ENCODE measurements at places on chromosomes 3 and 15.
A peak's percentile ranks its signal among the peaks of the same experiment; 100 is the strongest.

- no peak overlapping the region for H3K4me3 ChIP-seq
- no peak for DNase-seq
- H3K27me3 ChIP-seq = no peaks in the 10 kb centered on the region
- no peaks in the 10 kb centered on the region for H3K36me3 ChIP-seq
- H3K4me1 ChIP-seq = no peaks in the 10 kb centered on the region
- no peak overlapping the region for H3K27ac ChIP-seq
Measured at GRCh38 chr15:88057836-88058235, 198.7 kb downstream of the NTRK3 start.

- no peak overlapping the region for H3K4me3 ChIP-seq
- no peak overlapping the region for H3K27ac ChIP-seq
- no peak for DNase-seq
- no peaks in the 10 kb centered on the region for H3K27me3 ChIP-seq
- H3K4me1 ChIP-seq = no peaks in the 10 kb centered on the region
- no peaks in the 10 kb centered on the region for H3K36me3 ChIP-seq
Measured at GRCh38 chr15:66940368-66940767, 125.0 kb upstream of the SMAD3 start.

DNA sequence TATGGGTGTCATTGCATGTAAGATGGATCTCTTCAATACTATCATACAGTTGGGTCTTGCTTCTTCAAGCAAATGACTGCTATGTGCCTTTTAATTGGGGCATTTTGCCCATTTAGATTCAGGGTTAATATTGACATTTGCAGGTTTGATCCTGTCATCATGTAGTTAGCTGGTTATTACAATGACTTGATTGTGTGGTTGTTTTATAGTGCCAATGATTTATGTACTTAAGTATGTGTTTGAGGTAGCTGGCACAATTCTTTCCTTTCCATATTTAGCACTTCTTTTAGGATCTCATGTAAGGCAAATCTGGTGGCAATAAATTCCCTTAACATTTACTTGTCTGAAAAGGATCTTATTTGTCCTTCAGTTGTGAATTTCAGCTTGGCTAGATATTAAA, 267.5 kb downstream of the VGLL3 start:
- no peak overlapping the region for H3K4me3 ChIP-seq
- no peaks in the 10 kb centered on the region for H3K27me3 ChIP-seq
- no peaks in the 10 kb centered on the region for H3K36me3 ChIP-seq
- H3K4me1 ChIP-seq = no peaks in the 10 kb centered on the region
- no peak overlapping the region for H3K27ac ChIP-seq

DNA sequence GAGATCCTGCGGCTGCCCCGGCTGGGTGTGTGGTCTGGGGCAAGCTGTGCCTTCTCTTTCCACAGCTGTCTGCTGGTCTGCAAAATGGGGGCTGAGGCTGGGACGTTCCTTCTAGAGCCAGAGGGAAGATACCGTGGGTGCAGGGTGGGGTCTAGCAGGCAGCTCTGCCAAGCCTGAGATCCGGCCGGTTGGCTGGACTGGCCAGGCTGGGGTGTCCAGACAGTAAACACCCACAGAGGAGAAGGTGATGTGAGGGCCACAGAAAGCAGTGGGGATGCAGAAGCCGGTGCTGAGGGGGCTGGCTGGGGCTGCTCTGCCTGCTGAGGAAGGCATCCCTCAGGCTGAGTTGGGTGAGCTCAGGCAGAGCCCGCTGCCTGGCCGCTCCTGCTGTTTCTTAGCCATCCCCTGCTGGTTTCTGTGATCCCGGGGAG, 46.1 kb downstream of the FBLN2 start:
- no peaks in the 10 kb centered on the region for H3K36me3 ChIP-seq
- no peak overlapping the region for H3K27ac ChIP-seq
- DNase-seq = peak; percentile 10
- H3K4me1 ChIP-seq = peaks cover 20% of the 10 kb centered on the region

GRCh38 chr15:82846621-82847020, 37.2 kb downstream of the WHAMM start:
- H3K27ac ChIP-seq = no peak overlapping the region
- peak; percentile 2 for DNase-seq
- H3K4me1 ChIP-seq = peaks cover 24% of the 10 kb centered on the region
- H3K4me3 ChIP-seq = no peak overlapping the region
- no peaks in the 10 kb centered on the region for H3K27me3 ChIP-seq

DNA sequence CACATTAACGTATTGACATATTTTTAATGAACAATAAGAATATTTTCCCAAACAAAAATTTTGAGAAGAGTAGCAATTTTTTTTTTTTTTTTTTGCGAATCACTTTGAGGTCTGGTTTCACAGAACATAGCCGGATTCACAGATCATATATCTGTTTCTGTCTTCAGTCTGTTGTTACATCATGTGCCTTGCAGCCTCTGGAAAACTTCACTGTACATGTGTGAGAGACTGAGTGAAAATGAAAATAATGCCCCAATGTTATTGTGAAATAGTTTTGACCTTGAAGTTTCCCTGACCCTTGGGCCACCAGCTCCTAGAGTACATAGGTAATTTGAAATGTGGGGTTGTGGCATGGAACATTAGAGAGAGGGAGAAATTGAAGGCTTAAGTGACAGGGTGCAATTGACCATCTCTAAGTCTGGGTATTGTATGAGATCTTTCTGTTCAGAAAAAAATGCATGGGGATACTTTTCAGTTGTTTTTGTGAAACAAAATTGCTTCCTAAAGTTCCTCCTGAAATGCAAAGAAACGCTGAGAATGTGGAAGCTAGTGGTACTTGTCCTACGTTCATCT, 14.0 kb downstream of the ITPR1 start:
- peaks cover 6% of the 10 kb centered on the region for H3K4me1 ChIP-seq
- no peaks in the 10 kb centered on the region for H3K36me3 ChIP-seq
- H3K27me3 ChIP-seq = no peaks in the 10 kb centered on the region

- no peaks in the 10 kb centered on the region for H3K36me3 ChIP-seq
- DNase-seq = no peak
- H3K27ac ChIP-seq = no peak overlapping the region
- H3K4me3 ChIP-seq = no peak overlapping the region
Measured at GRCh38 chr15:67097424-67097823, 32.0 kb downstream of the SMAD3 start.

DNA sequence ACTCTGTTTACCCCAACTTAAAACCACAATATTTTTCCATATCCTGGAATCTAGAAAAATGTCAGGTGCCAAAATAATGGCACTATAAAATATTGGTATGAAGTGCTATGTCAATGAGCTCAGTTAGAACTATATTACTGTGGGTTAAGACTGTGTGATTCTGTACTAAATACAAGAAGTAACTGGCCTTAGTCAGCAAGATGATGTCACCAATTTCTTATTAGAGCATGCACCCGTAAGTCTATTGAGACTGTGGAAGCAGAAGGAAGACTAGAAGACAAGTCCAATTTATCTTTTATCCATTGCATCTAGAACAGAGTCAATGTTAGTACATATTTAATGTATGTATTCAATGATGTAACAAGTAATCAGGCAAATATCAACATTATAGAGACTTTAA, 25.0 kb downstream of the LRRC58 start:
- no peaks in the 10 kb centered on the region for H3K27me3 ChIP-seq
- H3K36me3 ChIP-seq = no peaks in the 10 kb centered on the region
- H3K27ac ChIP-seq = no peak overlapping the region
- no peak for DNase-seq
- no peaks in the 10 kb centered on the region for H3K4me1 ChIP-seq
- H3K4me3 ChIP-seq = no peak overlapping the region

- H3K4me3 ChIP-seq = no peak overlapping the region
- DNase-seq = no peak
- no peaks in the 10 kb centered on the region for H3K4me1 ChIP-seq
- H3K36me3 ChIP-seq = no peaks in the 10 kb centered on the region
- no peaks in the 10 kb centered on the region for H3K27me3 ChIP-seq
- H3K27ac ChIP-seq = no peak overlapping the region
Measured at GRCh38 chr3:179098388-179099077, 26.9 kb upstream of the ZMAT3 start.

DNA sequence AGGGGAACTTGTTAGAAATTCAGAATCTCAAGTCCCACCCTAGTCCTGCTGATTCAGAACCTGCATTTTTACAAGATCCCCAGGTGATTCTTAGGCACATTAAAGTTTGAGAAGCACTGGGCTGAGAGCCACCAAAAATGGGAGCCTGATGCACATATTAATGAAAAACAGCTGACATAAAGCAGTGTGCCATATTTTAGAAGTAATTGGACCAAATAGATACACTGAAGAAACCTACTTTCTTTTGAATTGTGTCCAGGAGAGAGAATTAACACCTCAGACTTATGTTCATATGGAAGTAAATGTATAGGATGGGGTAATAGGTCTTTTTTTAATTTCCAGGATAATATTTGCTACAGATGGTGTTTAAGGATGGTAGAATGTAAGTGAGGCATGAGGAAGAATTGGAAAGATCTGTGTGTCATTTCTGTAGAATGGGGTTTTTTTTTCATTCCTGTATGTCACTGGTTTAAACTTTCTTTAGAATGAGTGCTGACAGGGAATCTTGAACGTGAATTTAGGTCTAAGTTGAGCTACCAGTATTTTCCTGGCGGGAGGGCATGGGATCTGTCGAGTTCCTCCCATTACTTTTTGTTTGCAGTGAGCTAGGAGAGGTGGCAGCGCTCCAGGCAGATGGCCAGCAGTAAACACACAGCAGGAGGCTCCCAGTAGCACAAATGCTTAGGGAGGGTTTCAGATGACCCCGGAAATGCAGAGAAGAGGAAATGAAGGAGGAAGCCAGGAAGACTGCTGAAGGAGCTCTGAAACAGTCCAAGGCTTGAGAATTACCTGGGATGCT, 185.6 kb downstream of the PLCL2 start:
- H3K4me1 ChIP-seq = no peaks in the 10 kb centered on the region
- H3K27ac ChIP-seq = no peak overlapping the region
- H3K36me3 ChIP-seq = no peaks in the 10 kb centered on the region
- H3K4me3 ChIP-seq = no peak overlapping the region
- no peaks in the 10 kb centered on the region for H3K27me3 ChIP-seq

DNA sequence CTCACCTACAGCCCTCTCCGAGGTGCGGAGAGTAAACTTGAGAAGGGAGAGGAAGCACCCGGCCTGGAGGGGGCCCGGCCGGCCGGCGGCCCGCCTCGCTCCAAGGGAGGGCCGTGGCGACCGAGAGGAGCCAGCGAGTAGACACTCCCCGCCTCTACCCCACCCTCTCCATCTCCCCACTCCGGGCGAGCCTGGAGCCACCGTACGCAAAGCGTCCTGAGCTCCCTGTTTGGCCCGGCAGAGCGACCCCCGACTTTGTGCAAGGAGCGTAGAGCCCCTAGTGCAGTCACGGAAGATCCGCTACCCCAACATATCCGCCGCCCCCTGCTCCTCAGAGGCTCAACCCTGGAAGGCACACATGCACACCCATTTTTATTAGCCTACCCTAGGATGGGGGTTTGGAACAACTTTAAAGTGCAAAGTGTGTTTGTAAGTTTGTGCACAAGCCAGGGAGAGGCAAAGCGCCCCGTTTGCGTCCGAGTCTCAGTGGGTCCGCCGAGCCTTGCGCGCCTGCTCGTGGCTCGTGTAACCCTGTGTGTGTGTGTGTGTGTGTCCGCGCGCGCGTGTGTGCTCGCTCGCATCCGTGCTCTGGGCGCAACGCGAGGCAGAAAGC, 508 bp upstream of the SMAD6 start:
- H3K4me1 ChIP-seq = peaks cover 42% of the 10 kb centered on the region
- H3K27me3 ChIP-seq = no peaks in the 10 kb centered on the region
- peak; percentile 45 for DNase-seq
- H3K27ac ChIP-seq = peak overlapping the region; percentile 89

GRCh38 chr3:43616034-43616433, 5.8 kb downstream of the ANO10 start:
- H3K27ac ChIP-seq = no peak overlapping the region

- H3K27ac ChIP-seq = no peak overlapping the region
- DNase-seq = no peak
- no peak overlapping the region for H3K4me3 ChIP-seq
- H3K36me3 ChIP-seq = no peaks in the 10 kb centered on the region
- H3K27me3 ChIP-seq = no peaks in the 10 kb centered on the region
Measured at GRCh38 chr15:88674661-88675060, 35.8 kb downstream of the ISG20 start.

- H3K4me1 ChIP-seq = peaks cover 59% of the 10 kb centered on the region
- peak overlapping the region; percentile 92 for H3K27ac ChIP-seq
- no peak overlapping the region for H3K4me3 ChIP-seq
- no peaks in the 10 kb centered on the region for H3K36me3 ChIP-seq
Measured at GRCh38 chr3:111733856-111734255, 125.2 kb upstream of the PHLDB2 start.

- no peaks in the 10 kb centered on the region for H3K4me1 ChIP-seq
- H3K4me3 ChIP-seq = no peak overlapping the region
- H3K27me3 ChIP-seq = no peaks in the 10 kb centered on the region
- DNase-seq = no peak
- no peak overlapping the region for H3K27ac ChIP-seq
Measured at GRCh38 chr15:52351206-52351908, 55.8 kb upstream of the MYO5C start.

- H3K4me1 ChIP-seq = no peaks in the 10 kb centered on the region
- no peaks in the 10 kb centered on the region for H3K27me3 ChIP-seq
- DNase-seq = no peak
- H3K36me3 ChIP-seq = no peaks in the 10 kb centered on the region
- no peak overlapping the region for H3K4me3 ChIP-seq
- H3K27ac ChIP-seq = no peak overlapping the region
Measured at GRCh38 chr15:47951781-47952180, 169.0 kb upstream of the SLC24A5 start.

DNA sequence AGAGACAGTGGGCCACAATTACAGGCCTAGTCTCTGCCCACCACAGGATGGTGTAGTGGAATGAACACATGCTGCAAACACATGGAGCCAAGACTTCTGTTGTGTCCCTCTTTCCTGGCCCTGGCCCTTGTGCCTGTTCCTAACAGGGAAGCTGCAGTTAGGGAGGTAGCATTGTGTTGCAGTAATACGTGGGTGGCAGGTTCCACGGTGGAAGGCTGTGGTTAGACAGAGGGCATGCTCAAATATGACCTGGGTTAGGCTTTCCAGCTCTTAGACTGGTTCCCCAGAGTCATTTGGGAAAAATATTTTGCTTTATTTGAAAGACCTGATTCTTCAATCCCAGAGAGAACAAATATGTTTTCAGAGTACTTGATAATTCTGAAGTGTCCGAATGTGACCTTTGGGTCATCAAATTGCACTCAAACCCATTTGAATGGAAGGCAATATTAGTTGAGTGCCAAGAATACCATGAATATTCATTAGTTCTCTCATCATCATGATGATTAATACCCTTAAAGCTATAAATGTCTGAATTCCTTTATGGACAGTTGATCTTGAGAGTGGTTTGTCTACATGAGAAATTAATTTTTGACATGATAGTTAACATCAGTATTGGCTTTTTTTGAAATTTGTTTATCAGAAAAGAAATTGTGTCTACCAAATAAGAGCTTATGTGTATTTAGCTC, 28.5 kb downstream of the PLAAT1 start:
- no peaks in the 10 kb centered on the region for H3K36me3 ChIP-seq
- DNase-seq = no peak
- no peaks in the 10 kb centered on the region for H3K4me1 ChIP-seq
- H3K4me3 ChIP-seq = no peak overlapping the region
- no peaks in the 10 kb centered on the region for H3K27me3 ChIP-seq

GRCh38 chr15:101068961-101069653, 149.9 kb downstream of the LRRK1 start:
- peaks cover 16% of the 10 kb centered on the region for H3K4me1 ChIP-seq
- H3K36me3 ChIP-seq = no peaks in the 10 kb centered on the region
- no peak for DNase-seq
- H3K4me3 ChIP-seq = no peak overlapping the region
- no peak overlapping the region for H3K27ac ChIP-seq
